ENCODE measurements at places on chromosomes 5 and 9.

- no peak for DNase-seq
- H3K27me3 ChIP-seq, result no peaks in the 10 kb centered on the region
- H3K4me1 ChIP-seq, result no peaks in the 10 kb centered on the region
- no peaks in the 10 kb centered on the region for H3K36me3 ChIP-seq
- H3K27ac ChIP-seq, result no peak overlapping the region
Measured at GRCh38 chr5:179255527-179256327, 89.5 kb downstream of the ADAMTS2 start.

GRCh38 chr5:17305964-17306725, 88.7 kb downstream of the BASP1 start:
- H3K27ac ChIP-seq, result no peak overlapping the region
- H3K36me3 ChIP-seq, result no peaks in the 10 kb centered on the region
- no peaks in the 10 kb centered on the region for H3K4me1 ChIP-seq
- H3K27me3 ChIP-seq, result no peaks in the 10 kb centered on the region
- no peak for DNase-seq

GRCh38 chr5:133367071-133367786, 245.1 kb downstream of the FSTL4 start:
- no peak for DNase-seq
- H3K27ac ChIP-seq, result no peak overlapping the region
- peaks cover 5% of the 10 kb centered on the region for H3K4me1 ChIP-seq
- no peak overlapping the region for H3K4me3 ChIP-seq

DNA sequence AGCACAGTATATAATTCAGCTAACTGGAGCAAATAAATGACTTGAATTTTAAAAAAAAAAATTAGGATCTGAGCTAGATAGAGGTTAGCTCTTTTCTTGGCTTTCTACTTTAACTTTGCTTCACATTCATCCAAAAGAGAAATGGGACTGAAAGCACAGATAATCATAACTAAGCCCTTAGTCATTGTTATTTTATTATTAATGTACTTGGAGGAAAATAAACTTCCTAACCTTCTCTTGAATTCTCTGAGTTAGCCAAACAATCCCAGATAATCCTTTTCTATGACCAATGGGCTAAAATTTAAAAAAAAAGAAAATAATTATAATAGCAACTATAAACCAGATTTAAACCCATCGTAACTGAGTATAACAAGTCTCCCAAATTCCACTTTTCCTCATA, 57.6 kb upstream of the RASA1 start:
- H3K4me3 ChIP-seq, result no peak overlapping the region
- no peak overlapping the region for H3K27ac ChIP-seq
- no peaks in the 10 kb centered on the region for H3K27me3 ChIP-seq
- no peaks in the 10 kb centered on the region for H3K36me3 ChIP-seq

DNA sequence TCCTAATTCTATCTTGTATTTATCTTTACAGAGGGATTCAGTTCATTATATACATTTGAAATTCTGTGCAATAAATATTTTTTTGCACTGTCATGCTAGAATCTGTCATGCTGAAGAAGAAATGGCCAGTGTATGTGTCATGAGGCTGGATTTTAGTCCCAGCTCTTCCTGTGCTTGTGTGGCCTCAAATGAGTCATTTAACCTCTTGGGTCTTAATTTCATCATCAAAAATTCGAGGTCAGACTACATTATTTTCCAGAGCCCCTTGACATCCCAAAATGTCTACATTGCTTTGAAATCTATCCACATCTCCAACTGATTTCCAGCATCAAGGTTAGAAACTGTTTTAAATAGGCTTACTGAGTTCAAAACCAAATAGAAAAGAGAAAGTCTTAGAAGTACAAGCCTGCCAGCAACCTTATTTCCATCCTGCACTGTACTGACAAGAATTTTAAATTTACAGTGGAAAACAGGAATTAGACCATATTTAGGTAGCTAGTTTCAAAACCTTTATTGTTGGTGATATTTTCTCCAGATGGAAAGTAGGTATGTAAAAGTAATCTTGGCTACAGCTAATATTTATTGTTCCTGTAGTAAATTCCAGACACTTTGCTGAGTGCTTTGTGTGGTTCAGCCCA, 96.7 kb upstream of the MAMDC2 start:
- H3K4me1 ChIP-seq, result no peaks in the 10 kb centered on the region
- no peaks in the 10 kb centered on the region for H3K27me3 ChIP-seq
- no peak overlapping the region for H3K27ac ChIP-seq
- H3K36me3 ChIP-seq, result no peaks in the 10 kb centered on the region
- H3K4me3 ChIP-seq, result no peak overlapping the region

DNA sequence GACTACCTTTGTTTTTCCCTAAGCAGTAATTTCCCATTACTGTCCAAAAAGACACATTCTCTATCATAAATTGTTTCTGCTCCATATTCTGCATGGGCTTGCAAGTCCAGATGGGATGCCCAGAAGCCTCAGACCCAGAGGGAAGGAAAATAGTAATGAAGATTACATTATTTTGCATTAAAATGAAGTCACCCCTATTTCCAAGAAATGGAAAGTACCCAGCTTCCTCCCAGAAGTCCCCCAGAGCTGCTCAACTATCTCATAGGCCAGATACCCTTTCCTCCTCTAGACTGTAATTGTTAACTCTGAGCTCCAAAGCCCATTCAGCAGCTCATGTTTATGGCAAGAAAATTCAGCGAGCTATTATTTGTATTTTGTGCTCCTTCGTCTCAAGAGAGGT, 159.5 kb downstream of the GLIS3 start:
- DNase-seq, result no peak
- H3K36me3 ChIP-seq, result no peaks in the 10 kb centered on the region
- H3K27ac ChIP-seq, result no peak overlapping the region
- H3K27me3 ChIP-seq, result no peaks in the 10 kb centered on the region
- no peak overlapping the region for H3K4me3 ChIP-seq

DNA sequence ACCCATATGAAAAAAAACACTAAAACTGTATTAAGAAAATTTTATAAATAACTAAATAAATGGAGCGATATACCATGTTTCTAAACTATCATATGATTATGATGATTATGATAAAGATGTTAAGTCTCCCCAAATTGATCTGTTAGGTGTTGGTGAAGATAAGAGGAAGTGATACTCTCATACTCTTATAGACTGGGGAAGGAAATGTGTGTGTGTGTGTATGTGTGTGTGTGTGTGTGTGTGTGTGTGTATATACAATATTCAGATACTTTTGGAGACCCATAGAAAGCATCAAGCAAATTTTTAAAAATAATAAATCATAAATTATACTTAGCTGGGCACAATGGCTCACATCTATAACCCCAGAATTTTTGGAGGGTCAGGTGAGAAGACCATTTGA, 62.9 kb downstream of the TMEM232 start:
- H3K36me3 ChIP-seq, result no peaks in the 10 kb centered on the region
- no peak overlapping the region for H3K27ac ChIP-seq
- no peaks in the 10 kb centered on the region for H3K27me3 ChIP-seq
- no peak for DNase-seq
- no peak overlapping the region for H3K4me3 ChIP-seq
- no peaks in the 10 kb centered on the region for H3K4me1 ChIP-seq

GRCh38 chr5:14217587-14217986, 74.4 kb downstream of the TRIO start:
- no peak overlapping the region for H3K4me3 ChIP-seq
- no peak overlapping the region for H3K27ac ChIP-seq
- H3K36me3 ChIP-seq, result no peaks in the 10 kb centered on the region
- no peaks in the 10 kb centered on the region for H3K27me3 ChIP-seq
- DNase-seq, result no peak
- peaks cover 20% of the 10 kb centered on the region for H3K4me1 ChIP-seq

GRCh38 chr5:120934031-120934430, 469.9 kb downstream of the PRR16 start:
- no peak overlapping the region for H3K4me3 ChIP-seq
- no peaks in the 10 kb centered on the region for H3K36me3 ChIP-seq
- no peak for DNase-seq
- no peaks in the 10 kb centered on the region for H3K4me1 ChIP-seq
- H3K27ac ChIP-seq, result no peak overlapping the region
- no peaks in the 10 kb centered on the region for H3K27me3 ChIP-seq

- no peaks in the 10 kb centered on the region for H3K36me3 ChIP-seq
- no peak overlapping the region for H3K4me3 ChIP-seq
- H3K27me3 ChIP-seq, result no peaks in the 10 kb centered on the region
- DNase-seq, result no peak
Measured at GRCh38 chr5:139862803-139863202, 67.2 kb downstream of the PSD2 start.

DNA sequence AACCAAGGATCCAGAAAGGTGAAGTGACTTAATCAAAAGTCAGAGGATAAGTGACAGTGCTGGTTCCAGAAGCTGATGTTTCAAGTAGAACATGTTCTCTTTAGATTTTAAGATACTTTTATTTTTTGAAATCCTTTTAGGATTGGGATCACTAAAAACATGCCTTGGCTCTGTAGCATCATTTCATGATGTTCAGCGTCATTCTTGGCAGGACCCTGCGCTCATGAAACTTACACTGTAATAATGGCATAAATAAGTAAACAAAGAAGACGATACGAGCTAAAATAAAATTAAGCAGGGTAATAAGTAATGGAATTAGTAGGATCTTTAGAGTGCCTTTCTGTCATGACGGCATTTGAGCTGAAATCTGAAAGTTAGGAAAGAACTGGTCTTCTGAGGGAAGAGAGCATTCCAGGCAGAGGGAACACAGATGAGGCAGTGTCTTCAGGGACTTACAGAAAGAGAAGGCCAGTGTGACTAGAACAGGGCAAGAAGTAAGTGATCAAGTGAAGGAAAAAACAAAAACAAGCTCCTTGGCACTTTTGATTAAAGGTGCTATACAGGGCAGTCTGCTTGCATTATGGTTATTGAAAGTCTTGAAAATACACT, 19.9 kb downstream of the CTNNA1 start:
- no peaks in the 10 kb centered on the region for H3K4me1 ChIP-seq
- no peak overlapping the region for H3K27ac ChIP-seq
- no peak for DNase-seq
- no peaks in the 10 kb centered on the region for H3K36me3 ChIP-seq
- no peak overlapping the region for H3K4me3 ChIP-seq

DNA sequence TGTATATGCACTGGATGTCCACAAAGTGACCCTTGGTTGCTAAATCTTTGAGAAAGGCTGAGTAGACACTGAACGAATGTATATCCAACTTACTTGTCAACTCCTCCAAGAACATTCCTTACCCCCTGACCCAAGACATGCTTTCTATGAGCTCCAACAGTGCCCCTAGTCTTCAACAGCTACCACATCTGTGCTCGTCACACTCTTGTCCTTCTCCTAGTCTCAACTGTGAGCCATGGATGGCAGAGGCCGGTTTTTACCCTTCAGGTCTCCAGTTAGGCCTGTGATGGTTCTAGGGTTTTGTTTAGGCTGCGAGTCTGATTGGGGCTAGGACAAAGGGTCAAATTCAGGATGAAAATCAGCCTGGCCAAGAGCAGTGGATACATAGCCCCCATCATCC, 19.0 kb upstream of the GPX3 start:
- H3K4me3 ChIP-seq, result no peak overlapping the region
- DNase-seq, result no peak
- H3K27me3 ChIP-seq, result no peaks in the 10 kb centered on the region

DNA sequence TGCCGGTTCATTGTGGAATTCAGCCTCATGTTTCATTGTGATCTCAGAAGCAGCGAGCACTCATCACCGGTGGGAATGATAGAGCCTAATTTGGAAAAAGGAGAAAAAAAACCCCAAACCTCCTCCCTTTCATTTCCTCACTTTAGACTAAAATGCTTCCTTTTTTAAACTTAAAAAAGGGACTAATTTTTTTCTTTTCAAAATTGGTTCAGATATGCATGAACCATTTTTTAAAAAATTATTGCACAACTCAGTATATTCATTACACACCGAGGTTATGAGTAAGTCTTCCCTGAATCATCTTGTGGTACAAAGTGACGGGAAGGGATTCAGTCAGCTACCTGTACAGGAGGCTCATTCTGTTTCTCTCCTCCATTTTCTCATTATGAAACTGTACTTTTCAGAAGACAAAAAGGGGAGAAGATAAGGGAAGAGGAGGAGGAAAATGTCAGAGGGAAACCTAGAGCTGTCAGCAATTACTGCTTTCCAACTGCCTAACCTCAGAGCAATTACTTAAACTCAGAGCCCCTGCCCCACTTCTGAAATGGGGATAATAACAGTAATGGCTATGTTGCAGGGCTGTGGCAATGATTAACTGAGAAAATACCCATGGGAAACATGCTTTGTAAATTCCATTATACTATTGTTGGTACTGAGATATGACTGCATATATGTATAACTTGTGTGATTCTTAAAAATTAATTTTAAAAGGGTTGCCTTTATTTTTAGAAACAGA, 24.0 kb downstream of the GALNT10 start:
- peaks cover 10% of the 10 kb centered on the region for H3K4me1 ChIP-seq
- no peaks in the 10 kb centered on the region for H3K36me3 ChIP-seq
- no peaks in the 10 kb centered on the region for H3K27me3 ChIP-seq
- H3K27ac ChIP-seq, result no peak overlapping the region
- no peak for DNase-seq

GRCh38 chr5:135337064-135337463, 62.0 kb downstream of the MACROH2A1 start:
- H3K27ac ChIP-seq, result no peak overlapping the region
- no peak for DNase-seq
- H3K27me3 ChIP-seq, result no peaks in the 10 kb centered on the region
- H3K4me1 ChIP-seq, result no peaks in the 10 kb centered on the region

GRCh38 chr5:78647351-78647818, 1.2 kb downstream of the LHFPL2 start:
- H3K4me1 ChIP-seq, result peaks cover 2% of the 10 kb centered on the region
- peak overlapping the region; percentile 93 for H3K4me3 ChIP-seq
- H3K36me3 ChIP-seq, result no peaks in the 10 kb centered on the region
- no peak for DNase-seq
- no peak overlapping the region for H3K27ac ChIP-seq

DNA sequence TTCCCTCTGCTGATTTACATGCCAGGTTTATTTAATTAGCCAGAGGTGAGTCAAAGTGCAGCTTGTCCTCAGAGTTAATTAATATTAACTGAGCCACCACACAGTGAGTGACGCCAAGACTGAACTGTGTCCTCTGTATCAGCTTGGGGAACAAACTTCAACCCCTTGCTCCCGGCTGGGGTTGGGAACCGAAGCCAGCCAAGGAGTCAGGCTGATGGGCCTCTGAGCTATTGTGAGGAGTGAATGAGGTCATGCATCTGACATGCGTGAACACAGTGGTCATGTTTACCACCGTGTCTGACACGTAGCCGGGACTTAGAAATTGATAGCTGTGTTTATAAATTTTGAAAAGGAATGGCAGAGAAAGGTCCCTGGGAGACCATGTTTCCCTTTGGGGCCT, 17.1 kb downstream of the IGIP start:
- H3K27me3 ChIP-seq, result peaks cover 29% of the 10 kb centered on the region
- H3K4me3 ChIP-seq, result no peak overlapping the region
- H3K36me3 ChIP-seq, result no peaks in the 10 kb centered on the region
- no peak overlapping the region for H3K27ac ChIP-seq
- no peak for DNase-seq
- H3K4me1 ChIP-seq, result no peaks in the 10 kb centered on the region

GRCh38 chr5:179234563-179235135, 110.6 kb downstream of the ADAMTS2 start:
- H3K27me3 ChIP-seq, result no peaks in the 10 kb centered on the region
- no peaks in the 10 kb centered on the region for H3K36me3 ChIP-seq
- H3K4me1 ChIP-seq, result no peaks in the 10 kb centered on the region
- no peak for DNase-seq
- no peak overlapping the region for H3K4me3 ChIP-seq

Measured in H1 (cell line).